ENCODE measurements at places on chromosomes 4 and X.

DNA sequence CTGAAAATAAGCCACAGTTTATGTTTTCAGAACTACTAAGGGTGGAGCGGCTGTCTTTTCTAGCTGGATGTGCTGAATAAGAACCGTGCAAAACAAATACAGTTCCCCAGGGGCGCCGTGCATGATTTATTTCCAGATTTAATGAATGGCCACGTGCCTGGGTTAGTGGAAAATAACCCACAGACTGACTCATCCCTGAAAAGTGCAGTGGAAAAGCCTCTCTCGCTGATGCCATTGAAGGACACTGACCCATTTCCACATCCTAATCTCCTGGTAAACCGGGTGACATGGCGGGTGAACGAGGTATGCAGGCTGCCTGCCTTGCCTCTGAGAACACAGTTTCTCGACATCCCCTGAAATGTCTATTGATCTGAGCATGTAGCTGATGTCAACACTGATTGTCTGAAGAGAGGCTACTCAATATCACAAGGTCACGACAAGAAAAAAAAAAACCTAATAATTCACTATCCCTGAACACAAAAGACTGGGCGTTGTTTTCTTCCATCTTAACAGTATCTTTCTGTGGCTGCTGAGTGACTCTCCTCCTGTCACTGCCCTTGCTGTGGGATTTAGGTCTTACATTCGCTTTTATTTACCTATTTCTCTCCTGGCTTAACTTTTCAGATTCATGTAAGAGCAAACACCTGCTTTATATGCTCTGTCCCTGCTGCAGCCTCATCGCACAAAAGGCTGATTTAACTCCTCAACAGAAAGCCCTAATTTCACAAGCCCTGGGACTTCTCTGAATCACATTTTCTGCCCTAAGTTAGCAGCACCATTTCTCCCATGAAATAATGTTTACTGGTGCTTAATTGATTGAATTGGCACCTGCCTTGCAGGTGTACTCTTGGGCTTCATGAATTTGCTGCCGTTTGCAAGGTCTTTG lies 76.9 kb upstream of the SCOC start:
- DNase-seq = no peak

GRCh38 chrX:13287816-13288215 lies 32.0 kb downstream of the ATXN3L start:
- no peak for DNase-seq

DNA sequence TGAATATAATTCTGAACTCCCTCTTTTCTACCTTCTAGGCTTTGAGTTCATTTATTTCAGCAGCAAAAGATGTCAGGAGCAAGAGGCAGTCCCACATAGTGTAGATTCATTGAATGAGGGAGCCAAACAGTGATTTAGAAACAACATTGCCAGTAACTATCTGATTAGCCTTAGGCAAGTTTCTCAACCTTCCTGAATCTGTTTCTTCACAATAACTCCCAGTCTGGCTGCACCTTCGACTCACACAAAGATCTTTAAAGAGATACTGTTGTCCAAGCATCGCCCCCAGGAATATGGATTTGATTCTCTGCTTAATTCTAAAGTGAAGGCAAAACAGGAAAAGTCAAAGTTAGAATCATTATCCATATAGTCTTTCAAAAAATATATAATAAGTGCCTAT lies 1026.2 kb downstream of the DMD start:
- DNase-seq = no peak

- DNase-seq = no peak
Observed at GRCh38 chr4:136713140-136713539, 819.2 kb downstream of the PCDH18 start.

DNA sequence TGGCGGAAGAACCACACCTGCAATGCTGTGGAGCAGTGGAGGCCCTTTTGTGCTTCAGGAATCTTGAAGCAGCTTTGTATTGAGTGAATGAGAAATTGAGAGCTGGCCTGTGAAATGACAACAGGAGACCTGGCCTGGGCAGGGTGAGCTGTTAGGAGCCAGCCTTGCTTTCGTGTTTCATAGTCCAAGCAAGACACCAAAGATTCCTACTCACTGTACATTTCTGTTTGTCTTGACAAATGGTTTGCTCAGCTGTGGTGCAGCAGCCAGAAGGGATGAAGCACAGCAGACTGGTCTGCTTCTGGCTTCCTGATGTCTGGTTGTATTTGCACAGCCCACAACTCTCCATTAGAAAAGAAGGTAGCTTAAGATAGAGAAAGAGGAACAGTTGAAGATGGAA lies 96.5 kb downstream of the GATB start:
- DNase-seq = no peak

GRCh38 chr4:132493476-132493875 lies 655.6 kb upstream of the PCDH10 start:
- no peak for DNase-seq

Measured in activated CD8-positive, alpha-beta memory T cell treated with anti-CD3 and anti-CD28 coated beads for 4 hours (primary cell).